ENCODE measurements at places on chromosomes 12 and 14. TPM values are rescaled to one million over a fixed set of nuclear protein-coding genes. Genes with fewer than 3 reads are reported as not detected.
A peak's percentile ranks its signal among the peaks of the same experiment; 100 is the strongest.

- no peaks in the 10 kb centered on the region for H3K27me3 ChIP-seq
- H3K36me3 ChIP-seq = no peaks in the 10 kb centered on the region
- H3K27ac ChIP-seq = no peak overlapping the region
- DNase-seq = no peak
- peaks cover 4% of the 10 kb centered on the region for H3K4me1 ChIP-seq
- H3K4me3 ChIP-seq = no peak overlapping the region
These were observed 12.9 kb downstream of the C14orf93 start for GRCh38 chr14:22996768-22997654.

GRCh38 chr12:79834712-79835376 lies 100.1 kb downstream of the PPP1R12A start:
- no peaks in the 10 kb centered on the region for H3K4me1 ChIP-seq
- no peaks in the 10 kb centered on the region for H3K27me3 ChIP-seq
- H3K27ac ChIP-seq = no peak overlapping the region

GRCh38 chr12:33967760-33968159 lies 54.5 kb upstream of the ALG10 start:
- no peak overlapping the region for H3K4me3 ChIP-seq
- H3K4me1 ChIP-seq = no peaks in the 10 kb centered on the region
- H3K27me3 ChIP-seq = no peaks in the 10 kb centered on the region
- no peak overlapping the region for H3K27ac ChIP-seq
- H3K36me3 ChIP-seq = no peaks in the 10 kb centered on the region

DNA sequence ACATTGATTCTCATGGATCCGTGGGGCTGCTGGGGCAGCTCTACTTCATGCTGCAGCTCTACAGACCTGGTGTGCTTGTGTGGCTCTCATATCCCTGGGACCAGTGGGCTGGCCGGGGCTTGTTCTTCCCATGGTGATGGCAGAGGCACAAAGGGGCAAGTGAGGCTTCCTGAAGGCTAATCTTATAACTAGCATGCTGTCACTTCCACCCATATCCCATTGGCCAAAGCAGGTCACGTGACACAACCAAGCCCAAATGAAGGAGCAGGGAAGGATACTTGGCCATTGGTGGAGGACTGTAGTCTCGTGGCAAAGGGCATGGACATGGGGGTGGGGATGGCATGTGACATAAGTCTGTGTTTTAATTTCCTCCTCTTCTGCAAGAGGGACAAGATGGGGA lies 9.9 kb downstream of the PLBD2 start:
- no peak overlapping the region for H3K4me3 ChIP-seq
- peaks cover 4% of the 10 kb centered on the region for H3K4me1 ChIP-seq
- H3K27me3 ChIP-seq = no peaks in the 10 kb centered on the region
- no peak for DNase-seq

- no peak for DNase-seq
- no peaks in the 10 kb centered on the region for H3K36me3 ChIP-seq
- peaks cover 8% of the 10 kb centered on the region for H3K27me3 ChIP-seq
- H3K4me1 ChIP-seq = no peaks in the 10 kb centered on the region
- no peak overlapping the region for H3K4me3 ChIP-seq
- no peak overlapping the region for H3K27ac ChIP-seq
These were observed 79.8 kb downstream of the SLC15A4 start for GRCh38 chr12:128743916-128744315.

- DNase-seq = no peak
- no peak overlapping the region for H3K27ac ChIP-seq
- H3K27me3 ChIP-seq = no peaks in the 10 kb centered on the region
- no peaks in the 10 kb centered on the region for H3K36me3 ChIP-seq
These were observed 100.7 kb upstream of the RTL1 start for GRCh38 chr14:101004176-101004575.

- H3K27me3 ChIP-seq = peaks cover 60% of the 10 kb centered on the region
- no peak overlapping the region for H3K4me3 ChIP-seq
- H3K4me1 ChIP-seq = no peaks in the 10 kb centered on the region
- no peaks in the 10 kb centered on the region for H3K36me3 ChIP-seq
- H3K27ac ChIP-seq = no peak overlapping the region
These were observed 164.6 kb upstream of the PARP11 start for GRCh38 chr12:4037747-4038312.

GRCh38 chr12:119835068-119835467 lies 42.1 kb downstream of the CIT start:
- DNase-seq = no peak
- H3K36me3 ChIP-seq = peaks cover 20% of the 10 kb centered on the region
- H3K4me1 ChIP-seq = no peaks in the 10 kb centered on the region
- H3K27me3 ChIP-seq = no peaks in the 10 kb centered on the region
- no peak overlapping the region for H3K27ac ChIP-seq
- no peak overlapping the region for H3K4me3 ChIP-seq

DNA sequence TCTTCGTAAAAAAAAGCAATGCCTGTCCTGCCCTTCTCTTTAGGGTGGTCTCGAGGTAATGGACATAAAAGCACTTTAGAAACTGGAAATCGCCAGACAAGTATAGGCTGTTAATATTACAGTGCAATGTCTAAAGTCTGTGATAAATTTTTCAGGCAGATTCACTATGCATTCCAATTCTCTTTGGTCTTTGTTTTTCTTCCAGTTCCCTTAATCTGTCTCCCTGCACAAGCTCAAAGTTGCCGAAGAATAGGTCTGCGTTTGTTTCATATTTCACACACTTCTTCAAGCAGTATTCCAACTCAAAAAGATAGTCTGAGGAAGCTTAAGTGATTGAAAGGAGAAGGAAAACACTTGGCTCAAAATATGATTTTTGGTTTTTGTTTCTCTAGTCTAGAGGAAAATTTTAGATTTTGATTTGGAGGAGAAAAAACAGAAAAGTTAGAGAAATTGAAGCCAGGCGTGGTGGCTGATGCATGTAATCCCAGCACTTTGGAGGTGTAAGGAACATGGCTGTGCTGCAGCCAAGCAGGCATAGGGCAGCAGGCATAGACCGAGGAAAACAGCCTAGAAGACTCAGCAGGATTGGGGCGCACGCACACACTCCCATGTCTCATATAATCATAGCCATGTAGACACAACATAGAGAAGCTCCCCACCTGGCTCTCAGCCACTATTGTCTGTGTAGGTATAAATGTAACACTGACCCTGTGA lies 96.2 kb upstream of the TMPO start:
- H3K27ac ChIP-seq = peak overlapping the region; percentile 49
- no peak for DNase-seq
- peaks cover 36% of the 10 kb centered on the region for H3K4me1 ChIP-seq
- no peaks in the 10 kb centered on the region for H3K36me3 ChIP-seq
- peak overlapping the region; percentile 32 for H3K4me3 ChIP-seq
- no peaks in the 10 kb centered on the region for H3K27me3 ChIP-seq

GRCh38 chr12:26373606-26374495 lies 178.5 kb downstream of the SSPN start:
- H3K27ac ChIP-seq = no peak overlapping the region
- H3K36me3 ChIP-seq = no peaks in the 10 kb centered on the region
- no peak overlapping the region for H3K4me3 ChIP-seq
- no peaks in the 10 kb centered on the region for H3K27me3 ChIP-seq

- H3K4me1 ChIP-seq = no peaks in the 10 kb centered on the region
- no peak overlapping the region for H3K27ac ChIP-seq
- no peak for DNase-seq
- H3K36me3 ChIP-seq = no peaks in the 10 kb centered on the region
These were observed 10.5 kb downstream of the SERPINA6 start for GRCh38 chr14:94312481-94313246.

DNA sequence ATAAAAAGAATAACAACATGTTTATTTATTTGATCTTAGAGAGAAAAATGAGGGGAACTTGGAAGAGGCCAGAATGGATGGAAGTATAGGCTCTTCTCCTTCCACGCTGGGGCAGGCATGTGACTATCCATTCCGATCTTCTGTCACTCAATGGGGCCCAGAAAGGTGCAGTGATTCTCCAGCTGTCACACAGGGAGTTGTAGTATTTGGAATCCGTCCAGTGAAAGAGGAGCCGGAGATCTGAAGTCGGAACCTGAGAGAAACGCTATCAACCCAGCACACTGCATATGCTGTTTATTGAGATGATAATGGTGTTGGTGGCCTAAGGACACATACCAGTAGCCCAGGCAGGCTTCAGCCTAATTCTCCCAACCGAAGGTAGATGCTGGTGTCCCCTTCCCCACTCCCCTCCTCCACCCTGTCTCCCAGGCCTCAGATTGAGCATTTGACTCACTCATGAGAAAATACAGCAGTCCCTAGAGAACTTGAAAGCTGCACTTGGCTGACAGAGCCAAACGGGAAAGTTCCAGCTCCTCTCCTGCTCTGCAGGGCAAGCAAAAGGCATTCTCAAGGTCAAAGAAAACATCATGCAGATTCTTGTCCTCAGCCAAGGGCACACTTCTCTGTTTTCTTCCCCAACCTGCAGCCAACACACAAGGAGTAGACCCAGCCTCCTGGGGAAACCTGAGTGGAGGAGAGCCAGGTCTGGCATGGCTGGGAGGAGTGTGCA lies 100.4 kb downstream of the IRF2BPL start:
- H3K27ac ChIP-seq = no peak overlapping the region
- no peaks in the 10 kb centered on the region for H3K27me3 ChIP-seq
- H3K36me3 ChIP-seq = no peaks in the 10 kb centered on the region
- no peak for DNase-seq
- H3K4me3 ChIP-seq = no peak overlapping the region
- H3K4me1 ChIP-seq = peaks cover 14% of the 10 kb centered on the region

- no peaks in the 10 kb centered on the region for H3K4me1 ChIP-seq
- H3K27ac ChIP-seq = no peak overlapping the region
- no peak overlapping the region for H3K4me3 ChIP-seq
- H3K27me3 ChIP-seq = peaks cover 11% of the 10 kb centered on the region
These were observed 114.7 kb upstream of the FKBP4 start for GRCh38 chr12:2679816-2680675.

- H3K4me3 ChIP-seq = no peak overlapping the region
- no peak for DNase-seq
- H3K36me3 ChIP-seq = no peaks in the 10 kb centered on the region
- no peaks in the 10 kb centered on the region for H3K4me1 ChIP-seq
- no peak overlapping the region for H3K27ac ChIP-seq
- H3K27me3 ChIP-seq = no peaks in the 10 kb centered on the region
These were observed 118.6 kb downstream of the CRACR2A start for GRCh38 chr12:3634348-3634747.

- no peak for DNase-seq
- H3K4me3 ChIP-seq = no peak overlapping the region
- H3K36me3 ChIP-seq = no peaks in the 10 kb centered on the region
- no peaks in the 10 kb centered on the region for H3K27me3 ChIP-seq
- no peaks in the 10 kb centered on the region for H3K4me1 ChIP-seq
- no peak overlapping the region for H3K27ac ChIP-seq
These were observed 8.8 kb upstream of the TRAF3 start for GRCh38 chr14:102768223-102769048.

GRCh38 chr12:94204499-94205247 lies 56.3 kb downstream of the PLXNC1 start:
- no peaks in the 10 kb centered on the region for H3K36me3 ChIP-seq
- H3K27me3 ChIP-seq = no peaks in the 10 kb centered on the region
- no peak overlapping the region for H3K27ac ChIP-seq
- no peaks in the 10 kb centered on the region for H3K4me1 ChIP-seq
- H3K4me3 ChIP-seq = no peak overlapping the region

GRCh38 chr12:53128780-53129569 lies 25.7 kb downstream of the SOAT2 start:
- DNase-seq = no peak
- H3K4me3 ChIP-seq = no peak overlapping the region
- no peaks in the 10 kb centered on the region for H3K4me1 ChIP-seq
- no peak overlapping the region for H3K27ac ChIP-seq

Gene KRT83
- not detected for total RNA-seq

Gene CD9
- 182 TPM for total RNA-seq

Gene CPM
- 5.3 TPM for total RNA-seq

Gene RBP5
- total RNA-seq = 0.22 TPM

Gene SRP54
- total RNA-seq = 53.0 TPM

Gene ASCL1
- not detected for total RNA-seq

Gene STXBP6
- 0.27 TPM for total RNA-seq

Gene PLCZ1
- total RNA-seq = not detected

Gene FAM90A1
- total RNA-seq = 0.64 TPM

Gene KCNA1
- total RNA-seq = not detected

Gene PDZRN4
- total RNA-seq = not detected

Gene ENDOU
- not detected for total RNA-seq

Gene GUCY2C
- not detected for total RNA-seq

Gene KRT79
- not detected for total RNA-seq

Gene PRB2
- not detected for total RNA-seq
